ENCODE measurements at places on chromosomes 3 and 15.

GRCh38 chr3:123498761-123499160 lies 49.9 kb upstream of the ADCY5 start:
- no peak for DNase-seq

DNA sequence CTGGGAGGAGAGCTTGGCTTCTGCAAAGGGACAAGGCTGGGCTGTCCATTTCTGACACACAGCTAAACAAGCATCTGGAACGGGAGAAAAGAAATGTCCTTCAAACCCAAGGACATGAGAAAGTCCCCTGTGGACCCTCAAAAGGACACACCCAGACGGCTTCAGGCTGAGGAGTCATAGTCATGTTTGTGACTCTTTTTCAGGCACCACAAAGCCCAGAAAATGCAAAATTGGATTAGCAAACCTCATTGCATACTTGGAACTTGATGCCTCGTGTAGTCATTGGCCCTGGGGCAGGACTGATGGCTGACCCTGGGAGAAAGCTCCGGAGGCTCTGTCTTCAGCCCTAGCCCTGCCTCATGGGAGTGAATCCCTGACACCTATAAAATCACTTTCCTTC lies 21.5 kb downstream of the FAM174B start:
- no peak for DNase-seq

DNA sequence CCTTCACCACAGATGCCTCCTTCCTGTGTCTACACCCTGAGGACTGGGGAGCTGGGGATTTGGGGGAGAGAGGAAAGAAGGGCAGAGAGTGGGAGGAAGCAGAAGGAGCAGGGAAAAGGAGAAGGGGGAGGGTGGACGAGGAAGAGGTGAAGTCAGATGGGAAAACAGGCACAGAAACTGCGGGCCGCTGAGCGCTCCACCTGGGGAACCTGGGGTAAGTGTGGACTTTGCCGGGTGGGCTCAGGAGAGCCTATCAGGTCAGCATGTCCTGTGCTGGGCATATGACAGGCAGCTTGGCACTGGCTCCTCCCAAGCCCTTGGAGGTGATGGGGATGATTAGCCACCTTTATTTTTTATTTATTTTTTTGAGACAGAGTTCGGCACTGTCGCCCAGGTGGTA lies 62.6 kb downstream of the CORO2B start:
- no peak for DNase-seq

DNA sequence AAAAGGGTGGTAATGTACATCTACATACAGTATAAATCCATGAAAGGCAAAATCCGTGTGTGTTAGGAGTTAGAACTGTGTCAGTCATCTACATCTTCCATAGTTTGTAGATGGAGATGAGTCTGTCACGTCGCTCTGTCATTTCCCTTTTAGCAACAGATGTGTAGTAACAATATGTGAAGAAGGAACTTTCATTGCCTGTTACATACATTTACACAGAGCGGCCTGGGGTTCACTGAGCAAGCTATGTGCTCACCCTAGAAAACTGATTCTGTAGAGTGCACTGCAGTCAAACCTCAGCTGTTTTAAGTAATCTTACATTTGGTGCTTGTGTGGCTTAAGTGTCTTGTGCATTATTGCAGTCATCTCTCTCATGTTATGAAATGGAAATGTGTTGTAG lies 41.6 kb upstream of the AP3B2 start:
- no peak for DNase-seq

DNA sequence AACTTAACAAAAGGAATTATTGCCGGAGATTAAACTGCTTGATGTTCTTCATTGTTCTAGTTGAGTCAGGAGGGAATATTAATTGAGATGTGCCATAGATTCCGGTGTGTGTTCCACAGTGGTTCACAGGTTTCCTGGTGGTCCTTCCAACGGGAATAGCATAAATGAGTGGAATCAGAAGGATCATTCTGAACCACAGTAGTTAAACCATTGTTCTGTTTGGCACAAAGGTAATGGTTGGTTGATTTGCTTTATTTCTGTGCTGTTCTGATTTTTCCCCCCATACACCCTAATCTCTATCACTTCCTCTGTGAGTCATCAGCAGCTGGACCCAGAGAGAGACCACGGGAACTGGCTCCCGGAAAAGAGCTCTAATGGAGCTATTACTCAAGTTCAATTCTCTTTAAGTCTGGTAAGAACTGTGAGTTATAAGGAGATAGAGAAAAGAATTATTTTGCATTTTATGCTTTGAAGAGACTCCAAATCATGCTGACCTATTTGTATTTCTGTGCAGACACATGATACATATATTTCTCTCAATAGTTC lies 627.2 kb downstream of the ZIC1 start:
- no peak for DNase-seq

All from GM12865 (cell line).